ENCODE measurements at places on chromosomes 3 and 15.

GRCh38 chr3:17639765-17640164 lies 102.7 kb downstream of the TBC1D5 start:
- peak; percentile 24 for DNase-seq

DNA sequence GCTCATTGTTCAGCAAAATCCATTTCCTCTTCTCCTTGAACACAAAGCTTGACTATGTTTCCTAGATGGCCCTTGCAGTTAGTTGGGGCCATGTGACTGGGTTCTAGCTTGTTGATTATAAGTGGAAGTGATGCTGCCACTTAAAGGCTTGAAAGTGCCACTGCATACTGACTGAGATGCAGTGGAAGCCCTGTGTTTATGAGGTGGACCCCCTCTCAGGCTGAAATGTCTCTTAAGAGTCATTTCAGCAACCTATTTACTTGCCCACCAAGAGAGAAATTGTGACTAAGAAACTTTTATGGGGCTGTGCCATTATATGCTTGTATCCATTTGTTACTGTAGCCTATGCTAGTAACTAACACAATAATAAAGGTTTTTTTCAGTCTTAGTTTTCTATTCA lies 8.4 kb upstream of the ANP32A start:
- DNase-seq: no peak

- DNase-seq: peak; percentile 38
These were observed 730 bp downstream of the HIGD1A start for GRCh38 chr3:42803414-42804105.

DNA sequence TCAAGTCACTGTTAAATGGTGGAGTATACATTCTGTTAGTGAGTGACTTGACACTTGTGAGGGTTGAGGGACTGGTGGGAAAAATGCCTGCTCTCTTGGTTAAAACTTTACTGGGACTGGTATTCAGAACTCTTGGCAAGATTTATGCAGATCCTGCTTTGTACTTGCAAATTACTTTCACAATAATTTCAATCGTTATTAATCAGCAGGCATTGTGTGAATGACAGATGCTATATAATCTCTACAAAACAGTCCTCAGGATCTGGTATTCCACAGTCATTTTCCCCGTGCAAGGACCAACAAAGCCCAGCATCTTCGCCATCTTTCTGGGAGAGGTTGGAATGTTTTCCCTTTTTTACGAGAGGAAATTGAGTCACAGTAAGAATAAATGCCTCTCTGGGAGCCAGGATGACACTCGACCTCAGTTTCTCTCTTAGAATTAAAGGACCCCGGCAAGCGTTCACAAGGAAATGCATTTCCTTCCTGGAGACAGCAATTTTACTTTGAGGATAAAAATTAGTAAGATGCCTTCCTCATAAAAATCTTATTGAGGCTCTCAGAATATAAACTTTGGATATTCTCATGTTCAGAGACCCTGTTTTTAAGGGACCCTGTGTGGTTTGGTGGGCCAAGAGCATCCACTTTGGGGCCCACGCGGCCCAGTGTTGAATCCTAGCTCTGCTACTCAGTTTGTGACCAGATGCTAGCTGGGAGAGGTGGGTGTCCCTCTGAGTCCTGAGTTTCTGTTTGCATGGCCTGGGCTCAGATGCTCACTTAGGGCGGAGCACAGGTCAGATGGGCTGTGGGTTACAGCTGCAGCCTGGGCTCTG lies 45.3 kb upstream of the PLCL2 start:
- DNase-seq: peak; percentile 35

GRCh38 chr3:152628496-152628895 lies 206.4 kb upstream of the P2RY1 start:
- DNase-seq: no peak

DNA sequence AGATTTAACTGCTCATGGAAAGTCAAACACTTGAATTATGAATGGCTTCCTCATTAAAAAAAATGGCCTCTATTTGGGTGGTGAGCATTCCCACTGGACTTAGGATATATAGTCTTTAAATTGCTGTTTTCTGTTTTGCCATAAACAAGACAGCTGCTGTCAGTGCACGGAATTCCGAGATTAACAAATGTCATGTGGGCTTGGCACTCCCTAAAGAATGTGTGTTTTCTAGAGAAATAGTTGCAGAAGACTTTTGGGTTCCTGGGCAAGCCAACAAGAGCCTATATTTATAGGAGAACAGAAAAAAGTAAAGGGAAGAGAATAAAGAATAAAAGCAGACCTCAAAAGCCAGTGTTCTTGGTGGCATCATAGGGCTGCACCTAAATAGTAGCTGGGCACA lies 13.6 kb upstream of the TFG start:
- DNase-seq: no peak

- DNase-seq: no peak
These were observed 59.5 kb upstream of the TMEM115 start for GRCh38 chr3:50418850-50419249.

DNA sequence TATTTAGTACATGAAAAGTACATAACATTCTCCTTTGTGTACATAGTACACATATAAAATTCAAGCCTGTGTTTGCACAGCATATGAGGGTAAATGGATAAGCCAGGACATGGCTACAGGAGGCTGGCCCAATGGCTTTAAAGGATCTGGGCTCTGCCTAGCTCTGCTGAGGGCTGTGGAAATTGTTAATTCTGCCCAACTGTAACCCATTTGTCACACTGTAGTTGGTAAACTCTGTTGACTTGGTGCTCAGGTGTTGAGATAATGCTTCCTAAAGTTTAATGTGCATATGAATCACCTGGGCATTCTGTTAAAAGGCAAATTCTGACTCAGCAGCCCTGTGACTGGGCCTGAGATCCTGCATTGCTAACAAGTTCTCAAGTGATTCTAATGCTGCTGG lies 196.5 kb upstream of the ZPLD1 start:
- DNase-seq: no peak
